ENCODE measurements at places on chromosomes 4 and X. TPM values are rescaled to one million over a fixed set of nuclear protein-coding genes. Genes with fewer than 3 reads are reported as not detected.
A peak's percentile ranks its signal among the peaks of the same experiment; 100 is the strongest.

GRCh38 chrX:115898382-115899001 is 272.1 kb upstream of the AGTR2 start:
- peak; percentile 85 for DNase-seq

GRCh38 chr4:127709456-127709855 is 20.7 kb upstream of the SLC25A31 start:
- DNase-seq = no peak

GRCh38 chr4:179040259-179040658 is 1598.0 kb upstream of the AGA start:
- DNase-seq = no peak

GRCh38 chrX:9942086-9942485 is 25.1 kb upstream of the CLDN34 start:
- DNase-seq = no peak

DNA sequence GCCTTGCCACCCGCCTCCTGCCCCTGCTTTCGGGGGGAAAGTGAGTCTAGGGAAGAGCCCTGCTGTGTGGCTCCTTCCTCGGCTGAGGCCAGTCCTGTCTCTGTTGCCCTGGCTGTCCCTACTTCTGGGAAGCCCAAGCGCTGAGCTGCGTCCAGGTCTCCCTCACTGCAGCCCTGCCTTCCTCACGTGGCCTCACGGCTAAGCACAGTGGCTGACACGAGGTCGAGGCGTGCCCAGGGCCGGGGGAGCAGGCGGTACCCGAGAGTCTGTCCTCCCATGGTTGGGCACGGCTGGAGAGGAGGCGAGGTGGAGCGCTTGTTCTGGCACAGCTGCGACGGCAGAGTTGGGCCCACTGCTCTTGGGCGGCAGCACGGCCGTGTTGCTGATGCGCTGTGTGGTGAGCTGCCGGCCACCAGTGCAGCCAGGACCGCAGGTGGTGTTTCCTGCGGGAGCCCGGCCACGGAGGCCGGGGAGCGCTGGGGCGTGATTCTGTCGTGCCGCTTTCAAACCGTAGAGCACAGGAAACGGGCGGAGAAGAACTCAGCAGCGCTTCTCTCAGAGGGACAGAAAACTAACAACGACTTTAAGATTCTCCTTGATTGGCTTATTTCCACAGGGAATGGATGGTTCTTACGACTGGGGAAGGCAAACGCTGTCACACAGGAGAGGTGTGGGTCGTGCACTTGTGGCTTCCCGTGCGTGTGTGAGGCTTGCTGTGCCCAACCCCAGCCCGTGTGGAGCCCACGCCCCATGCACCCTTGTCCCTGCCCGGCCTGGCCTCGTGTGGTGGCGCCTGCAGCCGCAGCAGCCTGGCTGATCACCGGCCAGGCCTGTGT is 21.3 kb downstream of the MAEA start:
- DNase-seq = peak; percentile 42

DNA sequence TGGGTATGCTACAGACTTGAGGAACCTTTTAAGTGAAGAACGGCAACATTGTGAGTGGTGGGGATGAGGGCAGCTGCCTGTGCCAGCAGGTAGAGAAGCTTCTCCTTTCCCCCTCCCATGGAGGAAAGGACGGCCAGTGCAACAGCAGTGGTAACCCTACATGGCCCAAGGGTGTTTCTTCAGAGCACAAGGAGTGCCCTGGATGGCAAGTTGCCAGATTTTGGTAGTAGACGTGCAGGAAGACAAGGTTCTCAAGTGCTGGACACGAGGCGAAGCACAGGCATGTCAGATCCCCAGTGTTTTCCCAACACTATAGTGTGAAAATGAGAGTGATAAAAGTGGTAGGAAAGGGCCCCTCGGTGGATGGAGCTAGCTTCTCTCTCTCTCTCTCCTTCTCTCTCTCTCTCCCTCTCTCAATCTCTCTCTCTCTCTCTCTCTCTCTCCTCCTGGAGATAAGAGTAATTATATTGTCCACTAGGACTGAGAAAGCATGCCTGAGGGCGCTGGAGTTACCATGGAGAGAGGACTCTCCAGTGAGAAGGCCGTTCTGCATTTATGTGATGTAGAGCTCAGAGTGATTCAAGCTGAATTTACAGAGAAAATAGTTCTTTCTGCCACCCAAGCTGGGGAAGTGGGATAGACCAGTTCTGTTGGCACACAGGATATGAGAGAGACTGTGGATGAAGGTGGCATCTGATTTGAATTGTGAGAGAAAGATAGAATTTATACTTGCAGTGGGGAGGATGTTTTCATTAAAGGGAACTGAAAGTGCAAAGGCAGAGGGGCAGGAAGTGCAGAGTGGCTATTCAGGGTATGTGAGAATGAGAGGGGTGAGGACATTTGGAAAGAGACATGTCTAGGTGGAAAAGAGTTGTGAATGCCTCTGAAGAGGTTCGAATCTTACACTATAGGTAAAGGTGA is 25.7 kb upstream of the TRPC3 start:
- DNase-seq = no peak

DNA sequence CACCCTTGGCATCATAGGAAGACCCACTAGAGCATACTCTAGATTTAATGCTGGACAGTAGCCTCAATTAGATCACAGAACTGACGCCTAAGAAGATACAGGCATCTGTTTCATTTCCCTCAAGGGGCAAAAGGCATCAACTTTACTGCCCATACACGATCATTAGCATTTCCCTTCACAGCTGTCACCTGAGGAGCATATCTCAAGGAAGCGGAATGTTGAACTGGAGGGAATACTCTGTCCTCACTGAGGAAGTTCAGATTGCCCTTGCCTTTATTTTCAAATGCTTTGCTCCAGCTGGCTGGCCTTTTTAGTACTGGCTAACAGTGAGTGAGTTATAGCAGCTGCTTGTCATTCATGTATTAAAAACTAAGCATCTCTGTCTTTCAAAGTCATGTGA is 508.4 kb upstream of the GALNT7 start:
- no peak for DNase-seq

DNA sequence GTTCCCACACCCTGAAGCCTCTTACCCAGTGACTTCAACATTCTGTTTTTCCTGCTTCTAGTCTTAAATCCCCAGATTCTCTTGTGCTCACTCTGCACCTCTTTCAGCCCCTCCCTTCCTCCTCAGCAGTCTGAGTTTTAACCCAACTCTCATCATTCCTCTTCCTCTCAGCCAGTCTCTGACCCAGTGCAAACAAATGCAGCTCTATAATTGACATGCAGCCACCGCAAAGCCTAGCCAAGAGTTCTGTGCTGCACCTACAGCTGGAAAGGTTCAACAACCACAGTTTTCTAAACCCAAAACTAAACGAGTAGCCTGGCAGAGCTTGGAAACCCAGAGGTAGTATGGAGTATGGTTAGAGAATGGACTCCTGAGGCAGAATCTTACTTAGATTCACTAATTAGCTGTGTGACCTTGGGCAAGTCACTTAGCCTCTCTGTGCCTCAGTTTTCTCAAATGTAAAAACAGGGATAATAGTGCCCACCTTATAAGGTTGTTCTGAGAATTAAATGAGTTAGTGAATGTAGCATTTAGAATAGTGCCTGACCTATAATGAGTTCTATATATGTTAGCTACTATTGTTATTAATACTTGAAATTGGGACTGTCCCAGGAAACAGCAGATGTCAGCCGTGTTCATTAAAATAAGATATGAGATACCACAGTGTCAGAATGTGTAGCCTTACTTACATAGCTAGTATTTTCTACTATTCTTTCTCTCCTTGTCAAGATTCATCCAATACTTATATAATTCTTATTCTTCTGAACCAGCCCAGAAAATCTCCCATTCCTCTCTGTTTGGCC is 3.5 kb downstream of the TMEM154 start:
- no peak for DNase-seq

DNA sequence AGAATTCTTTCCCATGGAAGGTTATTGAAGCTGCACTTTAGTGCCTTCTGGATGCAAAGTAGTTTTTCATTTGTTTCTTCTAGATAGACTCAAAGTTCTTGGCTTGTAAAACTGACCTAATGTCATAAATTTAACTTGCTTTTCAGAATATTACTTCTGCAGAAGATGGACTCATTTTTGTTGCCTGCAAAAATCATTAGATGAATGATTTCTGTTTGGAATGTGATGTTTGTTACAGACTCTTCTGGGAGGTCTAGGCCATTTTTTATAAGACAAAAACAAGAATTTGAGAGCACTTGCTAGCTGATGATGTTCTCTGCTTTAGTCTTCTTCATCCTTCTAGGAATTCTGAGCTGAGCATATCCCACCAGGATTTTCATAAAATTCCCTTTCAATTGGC is 308.6 kb upstream of the GIMD1 start:
- DNase-seq = no peak

SPRY1 gene
- 109 TPM for total RNA-seq

GPRIN3 gene
- 5.4 TPM for total RNA-seq

PNMA5 gene
- total RNA-seq = not detected

HSD17B11 gene
- 31.1 TPM for total RNA-seq

ODAPH gene
- not detected for total RNA-seq

STOX2 gene
- total RNA-seq = 6.5 TPM

BST1 gene
- total RNA-seq = 19.3 TPM

PROM1 gene
- 0.43 TPM for total RNA-seq

Measured in posterior vena cava (tissue), 2 donors.